ENCODE measurements at places on chromosomes 6 and 20. TPM values are rescaled to one million over a fixed set of nuclear protein-coding genes. Genes with fewer than 3 reads are reported as not detected.

- DNase-seq = no peak
- H3K36me3 ChIP-seq = no peaks in the 10 kb centered on the region
- H3K4me1 ChIP-seq = peaks cover 21% of the 10 kb centered on the region
- no peak overlapping the region for H3K27ac ChIP-seq
These were observed 13.2 kb upstream of the SIRPA start for GRCh38 chr20:1882026-1882425.

GRCh38 chr20:8074931-8075330, 55.4 kb upstream of the TMX4 start:
- no peak overlapping the region for H3K4me3 ChIP-seq
- DNase-seq = no peak
- no peaks in the 10 kb centered on the region for H3K27me3 ChIP-seq
- no peaks in the 10 kb centered on the region for H3K36me3 ChIP-seq

- H3K27ac ChIP-seq = no peak overlapping the region
- H3K4me3 ChIP-seq = no peak overlapping the region
- no peaks in the 10 kb centered on the region for H3K4me1 ChIP-seq
- no peaks in the 10 kb centered on the region for H3K27me3 ChIP-seq
These were observed 57.0 kb downstream of the DNAAF9 start for GRCh38 chr20:3350422-3350821.

DNA sequence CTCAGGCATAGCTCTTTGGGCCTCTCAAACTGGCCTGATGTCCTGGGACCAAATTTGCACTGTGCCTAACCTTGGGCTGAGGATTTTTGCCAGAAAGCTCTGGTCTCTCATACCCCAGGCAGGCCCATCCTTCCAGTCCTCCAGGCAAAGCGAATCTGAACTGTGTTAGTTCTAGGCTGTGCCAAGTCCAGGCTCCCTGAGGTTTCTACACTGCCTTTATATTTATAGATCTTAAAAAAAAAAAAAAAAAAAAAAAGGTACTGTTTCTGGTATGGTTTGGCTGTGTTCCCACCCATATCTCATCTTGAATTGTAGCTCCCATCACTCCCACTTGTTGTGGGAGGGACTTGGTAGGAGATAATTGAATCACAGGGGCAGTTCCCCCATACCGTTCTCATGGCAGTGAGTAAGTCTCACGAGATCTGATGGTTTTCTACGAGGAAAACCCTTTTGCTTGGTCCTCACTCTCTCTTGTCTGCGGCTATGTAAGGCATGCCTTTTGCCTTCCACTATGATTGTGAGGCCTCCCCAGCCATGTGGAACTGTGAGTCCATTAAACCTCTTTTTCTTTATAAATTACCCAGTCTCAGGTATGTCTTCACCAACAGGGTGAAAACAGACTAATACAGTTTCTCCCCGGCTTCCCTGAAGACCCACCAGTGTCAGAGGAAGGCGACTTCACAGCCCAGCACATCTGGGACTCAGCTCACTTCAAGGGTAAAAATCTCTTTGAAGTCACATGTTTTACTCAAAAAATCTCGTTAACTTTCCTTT, 39.0 kb upstream of the TBXT start:
- no peaks in the 10 kb centered on the region for H3K36me3 ChIP-seq
- no peaks in the 10 kb centered on the region for H3K27me3 ChIP-seq
- no peak for DNase-seq

DNA sequence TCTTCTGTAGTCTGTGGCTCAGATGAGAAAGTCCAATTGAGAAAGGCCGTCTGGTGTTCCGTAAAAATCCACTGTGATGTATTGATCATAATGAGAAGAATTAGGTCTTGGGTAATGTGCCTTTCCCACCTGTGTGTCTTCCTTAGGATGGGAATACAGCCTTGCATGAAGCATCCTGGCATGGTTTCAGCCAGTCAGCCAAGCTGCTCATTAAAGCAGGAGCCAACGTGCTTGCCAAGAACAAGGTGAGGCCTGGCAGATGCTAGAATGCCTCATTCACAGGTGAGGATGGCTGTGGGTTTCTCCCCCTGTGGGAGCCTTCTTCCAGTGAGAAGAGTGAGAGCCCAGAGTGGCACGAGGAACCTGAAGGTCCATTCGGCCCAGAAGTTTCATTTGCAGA, 32.7 kb downstream of the LYRM2 start:
- H3K36me3 ChIP-seq = no peaks in the 10 kb centered on the region
- DNase-seq = no peak
- no peak overlapping the region for H3K4me3 ChIP-seq
- no peak overlapping the region for H3K27ac ChIP-seq

DNA sequence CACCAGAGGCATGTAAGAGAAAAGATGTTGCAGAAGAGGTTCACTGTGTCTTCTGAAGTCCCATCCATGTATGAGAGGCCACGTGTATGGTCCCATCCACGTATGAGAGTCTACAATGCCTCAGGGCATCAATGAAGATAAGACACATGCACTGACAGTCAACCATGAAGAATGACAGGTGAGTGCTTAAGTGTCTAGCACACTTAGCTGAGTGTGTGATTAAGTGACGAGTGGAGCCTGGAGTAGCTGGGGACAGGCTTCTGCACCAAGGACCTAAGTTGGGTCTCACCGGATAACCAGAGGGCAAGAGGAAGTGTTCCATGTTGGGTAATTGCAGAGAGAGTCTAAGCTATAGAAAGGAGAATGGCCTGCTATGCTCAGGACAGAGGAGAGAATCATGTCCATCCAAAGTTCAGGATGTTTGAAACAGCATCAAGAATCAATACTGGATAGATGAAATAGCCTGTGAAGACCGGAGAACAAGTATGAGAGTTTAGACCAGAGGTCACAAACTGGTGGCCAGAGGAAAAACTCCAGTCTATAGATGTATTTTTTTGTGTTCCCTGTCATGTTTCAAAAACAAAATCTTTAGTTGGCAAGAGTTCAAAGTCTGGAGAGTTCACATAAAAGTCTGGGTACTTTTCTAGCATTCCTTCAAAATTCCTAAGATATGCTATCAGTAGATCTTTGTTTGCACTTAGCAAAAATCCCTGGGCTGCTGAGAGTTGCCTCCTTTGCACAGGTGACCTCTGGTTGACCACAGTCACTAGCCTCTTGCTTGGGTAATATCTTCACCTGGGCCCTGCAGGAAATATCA, 165.8 kb downstream of the KIF16B start:
- no peak overlapping the region for H3K4me3 ChIP-seq
- DNase-seq = no peak
- H3K27me3 ChIP-seq = no peaks in the 10 kb centered on the region
- H3K4me1 ChIP-seq = no peaks in the 10 kb centered on the region
- H3K27ac ChIP-seq = no peak overlapping the region

GRCh38 chr6:139364302-139364981, 10.0 kb downstream of the CITED2 start:
- no peaks in the 10 kb centered on the region for H3K36me3 ChIP-seq
- H3K27me3 ChIP-seq = no peaks in the 10 kb centered on the region

- no peak overlapping the region for H3K27ac ChIP-seq
- no peaks in the 10 kb centered on the region for H3K27me3 ChIP-seq
- no peak overlapping the region for H3K4me3 ChIP-seq
- H3K36me3 ChIP-seq = no peaks in the 10 kb centered on the region
- no peaks in the 10 kb centered on the region for H3K4me1 ChIP-seq
- no peak for DNase-seq
These were observed 133.4 kb upstream of the MYLIP start for GRCh38 chr6:15995493-15995892.

DNA sequence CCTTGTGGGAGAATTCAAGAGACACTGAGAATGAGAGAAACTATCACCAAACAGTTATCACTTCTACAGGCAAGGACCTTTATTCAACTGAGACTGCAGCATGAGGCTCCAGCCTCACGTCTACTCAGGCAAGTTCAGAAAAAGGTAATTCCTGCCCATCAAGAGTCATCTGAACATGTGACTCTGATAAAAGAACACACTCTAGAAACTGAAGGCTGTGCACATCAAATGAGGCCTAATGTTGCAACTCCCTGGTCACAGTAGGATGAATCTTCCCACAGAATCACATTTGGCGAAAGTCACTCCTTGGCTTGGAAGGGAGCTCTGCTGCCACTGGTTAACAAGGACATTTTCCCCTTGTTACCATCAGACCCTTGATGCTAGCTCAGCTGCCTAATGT, 71.2 kb upstream of the EMILIN3 start:
- peaks cover 34% of the 10 kb centered on the region for H3K36me3 ChIP-seq
- H3K4me3 ChIP-seq = no peak overlapping the region
- peaks cover 17% of the 10 kb centered on the region for H3K4me1 ChIP-seq
- H3K27ac ChIP-seq = no peak overlapping the region

- no peak overlapping the region for H3K27ac ChIP-seq
- no peaks in the 10 kb centered on the region for H3K36me3 ChIP-seq
- no peaks in the 10 kb centered on the region for H3K27me3 ChIP-seq
- DNase-seq = no peak
- H3K4me3 ChIP-seq = no peak overlapping the region
- no peaks in the 10 kb centered on the region for H3K4me1 ChIP-seq
These were observed 200.2 kb upstream of the EYA4 start for GRCh38 chr6:133040803-133041419.

DNA sequence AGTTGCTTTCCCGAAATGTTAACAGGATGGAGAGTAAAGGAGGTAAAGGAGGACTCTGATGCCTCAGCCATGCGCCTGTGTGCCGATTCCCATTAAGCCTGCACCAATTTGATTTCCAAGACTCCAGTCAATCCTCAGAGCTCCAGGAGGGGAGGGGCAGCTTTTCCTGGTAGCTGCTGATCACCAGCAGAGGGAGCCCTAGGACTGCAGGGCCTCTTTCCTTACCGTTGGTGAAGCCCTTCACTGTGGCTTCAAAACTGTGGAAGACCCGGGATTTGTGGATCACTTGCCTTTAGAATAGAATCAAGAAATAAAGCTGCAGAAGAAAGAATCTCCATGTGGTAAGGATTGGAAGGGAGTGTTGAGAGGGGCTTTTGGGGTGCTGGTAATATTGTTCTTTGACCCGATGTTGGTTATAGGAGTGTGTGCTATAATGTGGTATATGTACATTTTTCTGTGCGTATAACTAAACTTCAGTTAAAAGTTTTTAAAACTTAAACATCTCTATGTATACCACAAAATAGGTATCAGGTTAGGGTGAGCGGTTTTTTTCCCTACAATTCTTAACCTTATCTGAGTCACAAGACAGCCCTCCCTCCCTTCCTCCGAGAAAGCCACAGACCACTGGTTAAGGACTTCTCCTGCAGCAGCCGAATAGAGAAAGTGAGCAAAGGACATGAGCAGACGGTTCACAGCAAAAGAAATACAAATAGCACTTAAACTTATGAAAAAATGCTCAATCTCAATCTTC, 6.9 kb upstream of the OSER1 start:
- H3K27ac ChIP-seq = no peak overlapping the region
- no peaks in the 10 kb centered on the region for H3K4me1 ChIP-seq
- no peak overlapping the region for H3K4me3 ChIP-seq

DNA sequence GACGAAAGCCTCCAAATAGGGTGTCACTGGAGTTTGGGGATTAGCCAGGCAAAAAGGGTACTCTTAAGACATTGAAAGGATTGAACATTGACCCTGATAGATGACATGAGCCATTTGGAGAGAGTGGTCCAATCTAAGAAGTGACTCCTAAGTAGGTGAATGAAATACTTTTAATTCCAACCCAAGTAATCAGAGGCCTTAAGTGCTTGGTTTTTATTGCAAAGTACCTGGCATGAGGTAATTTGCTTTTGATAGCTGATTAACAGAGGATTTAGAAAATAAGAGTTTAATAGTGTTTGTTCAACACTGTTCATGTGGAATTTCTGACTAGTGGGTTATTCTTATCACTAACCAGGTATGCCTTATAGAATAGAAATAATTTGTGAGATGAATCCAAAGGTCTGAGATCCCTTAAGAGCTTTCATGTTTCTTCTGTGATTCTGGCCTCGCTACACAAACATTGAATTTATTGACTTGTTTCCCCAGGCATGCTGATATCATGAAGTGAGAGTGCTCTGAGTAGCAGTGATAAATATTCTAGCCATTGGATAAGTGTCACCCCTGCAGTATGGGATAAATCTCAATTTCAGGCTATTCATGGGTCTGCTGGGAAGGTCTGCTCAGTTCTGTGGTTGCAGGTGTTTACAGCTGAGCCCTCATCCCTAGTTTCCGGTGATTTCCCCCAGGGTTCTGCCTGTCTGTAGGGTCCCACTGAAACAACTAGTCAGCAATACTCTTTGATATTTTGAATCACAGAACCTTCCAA, 6.5 kb downstream of the NCOA7 start:
- peak overlapping the region; percentile 98 for H3K27ac ChIP-seq
- peaks cover 100% of the 10 kb centered on the region for H3K4me1 ChIP-seq
- no peaks in the 10 kb centered on the region for H3K27me3 ChIP-seq
- H3K4me3 ChIP-seq = peak overlapping the region; percentile 56
- DNase-seq = peak; percentile 48

GRCh38 chr6:51472745-51473487, 614.5 kb downstream of the PKHD1 start:
- no peak for DNase-seq
- H3K4me3 ChIP-seq = no peak overlapping the region
- H3K27me3 ChIP-seq = no peaks in the 10 kb centered on the region
- no peak overlapping the region for H3K27ac ChIP-seq
- H3K4me1 ChIP-seq = no peaks in the 10 kb centered on the region

DNA sequence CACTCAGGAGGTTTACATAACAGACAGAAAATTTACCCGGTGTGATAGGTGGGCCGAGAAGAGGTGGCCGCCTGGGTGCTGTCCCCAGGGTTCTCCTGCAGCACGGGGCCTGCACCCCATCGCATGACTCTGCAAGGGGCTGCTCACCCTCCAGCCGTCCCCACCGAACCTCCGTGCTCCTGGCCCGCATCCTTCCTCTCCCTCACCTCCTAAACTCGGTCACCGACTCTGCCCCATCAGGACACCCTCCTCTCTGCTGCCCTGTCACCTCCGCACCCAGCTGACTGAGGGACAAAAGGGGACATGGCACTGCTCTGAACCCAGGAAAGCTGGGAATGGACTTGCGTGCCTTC, 147.6 kb downstream of the SYNDIG1 start:
- H3K36me3 ChIP-seq = no peaks in the 10 kb centered on the region
- no peak overlapping the region for H3K27ac ChIP-seq
- DNase-seq = no peak
- peaks cover 18% of the 10 kb centered on the region for H3K4me1 ChIP-seq
- H3K27me3 ChIP-seq = no peaks in the 10 kb centered on the region
- H3K4me3 ChIP-seq = no peak overlapping the region

DNA sequence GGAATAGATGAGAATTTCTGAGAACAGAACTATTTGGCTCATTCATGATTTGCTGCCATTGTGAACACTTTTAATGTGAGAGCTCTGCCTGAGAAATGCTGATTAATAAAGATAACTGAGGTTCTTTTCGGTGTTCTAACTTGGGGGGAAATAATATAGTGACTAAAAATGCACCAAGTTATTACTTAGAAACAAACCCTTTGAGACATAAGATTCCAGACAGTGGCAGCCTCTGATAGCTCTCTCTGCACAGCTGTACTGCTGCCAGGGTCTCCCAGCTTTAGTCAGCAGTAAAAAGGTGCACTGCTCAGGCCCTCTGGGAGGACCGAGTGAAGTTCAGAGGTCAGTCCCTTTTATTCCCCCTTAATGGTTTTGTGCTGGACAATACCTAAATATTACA, 2.5 kb upstream of the PRDM1 start:
- peaks cover 2% of the 10 kb centered on the region for H3K27me3 ChIP-seq
- no peak overlapping the region for H3K4me3 ChIP-seq
- no peak for DNase-seq
- H3K36me3 ChIP-seq = no peaks in the 10 kb centered on the region
- H3K27ac ChIP-seq = peak overlapping the region; percentile 76

- no peaks in the 10 kb centered on the region for H3K27me3 ChIP-seq
- H3K4me1 ChIP-seq = no peaks in the 10 kb centered on the region
- DNase-seq = no peak
- H3K4me3 ChIP-seq = no peak overlapping the region
These were observed 80.6 kb downstream of the ADGB start for GRCh38 chr6:146679386-146679785.

The SLC16A10 gene
- total RNA-seq = 1.6 TPM

The KCNQ5 gene
- total RNA-seq = 29.1 TPM

The SLC22A7 gene
- not detected for total RNA-seq

The GRM1 gene
- 0.40 TPM for total RNA-seq

The SIRPD gene
- not detected for total RNA-seq

All from Karpas-422 (cell line).